NCI-H446 treated with DMSO at 0.1 percent for 48 hours (cell line): ENCODE measurements at places on chromosomes 1 and 21.

GRCh38 chr21:45499970-45500577 lies 42.2 kb downstream of the SLC19A1 start:
- DNase-seq = no peak

- no peak for DNase-seq
Measured at GRCh38 chr21:14771593-14771992, 225.5 kb upstream of the SAMSN1 start.

DNA sequence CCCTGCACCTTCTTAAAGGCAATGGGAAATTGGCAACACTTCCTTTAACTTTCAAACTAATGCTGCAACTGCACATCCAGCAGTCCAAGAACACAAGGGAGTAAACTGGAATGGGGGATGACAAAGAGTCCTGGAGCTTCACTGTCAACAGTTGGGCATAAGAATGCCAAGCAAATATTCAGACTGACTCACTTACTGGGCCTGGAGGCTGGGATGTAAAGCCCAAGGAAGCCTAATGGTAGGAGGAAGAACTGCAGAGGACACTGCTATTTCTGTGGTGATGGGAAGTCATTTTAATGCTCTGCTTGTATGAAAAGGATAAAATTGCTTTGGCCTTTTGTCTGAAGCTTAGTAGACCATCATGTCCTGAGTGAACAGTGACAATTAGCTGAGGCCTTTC lies 15.7 kb upstream of the DMRTA2 start:
- DNase-seq = no peak

DNA sequence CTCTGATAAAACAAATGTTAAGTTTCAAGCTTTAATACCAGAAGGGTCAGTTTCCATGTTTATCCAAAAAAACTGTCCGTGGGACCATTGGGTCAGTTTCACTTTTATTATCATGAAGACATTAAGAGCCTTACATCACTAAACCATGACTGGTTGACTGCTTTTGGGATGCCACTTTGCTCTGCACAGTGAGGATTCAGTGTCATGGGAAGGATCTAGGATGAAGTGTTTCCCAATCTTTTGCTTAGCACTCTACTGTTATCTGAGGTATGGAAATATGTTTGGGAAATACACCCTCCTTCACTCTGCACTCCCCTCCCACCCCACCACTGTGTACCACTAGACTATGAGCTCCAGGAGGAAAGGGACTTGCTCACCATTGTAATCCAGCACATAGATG lies 16.3 kb downstream of the RPS6KC1 start:
- DNase-seq = no peak

DNA sequence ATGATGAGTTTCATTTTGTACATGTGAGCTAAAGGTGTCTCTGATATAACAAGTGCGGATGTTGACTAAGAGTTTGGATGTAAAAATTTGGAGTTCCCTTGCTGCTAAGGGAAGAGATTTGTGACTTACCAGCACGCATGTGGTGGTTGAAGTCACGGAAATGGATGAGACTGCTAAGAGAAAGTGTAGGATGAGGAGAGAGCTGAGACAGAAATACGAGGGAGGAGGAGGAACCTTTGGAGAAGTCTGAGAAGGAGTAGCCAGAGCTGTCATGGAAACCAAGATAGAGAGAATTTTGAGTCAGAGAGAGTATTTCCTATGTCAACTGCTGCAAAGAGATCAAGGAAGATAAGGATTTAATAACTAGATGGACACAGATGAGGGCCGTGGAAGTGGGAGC lies 106.5 kb upstream of the COL24A1 start:
- DNase-seq = no peak

DNA sequence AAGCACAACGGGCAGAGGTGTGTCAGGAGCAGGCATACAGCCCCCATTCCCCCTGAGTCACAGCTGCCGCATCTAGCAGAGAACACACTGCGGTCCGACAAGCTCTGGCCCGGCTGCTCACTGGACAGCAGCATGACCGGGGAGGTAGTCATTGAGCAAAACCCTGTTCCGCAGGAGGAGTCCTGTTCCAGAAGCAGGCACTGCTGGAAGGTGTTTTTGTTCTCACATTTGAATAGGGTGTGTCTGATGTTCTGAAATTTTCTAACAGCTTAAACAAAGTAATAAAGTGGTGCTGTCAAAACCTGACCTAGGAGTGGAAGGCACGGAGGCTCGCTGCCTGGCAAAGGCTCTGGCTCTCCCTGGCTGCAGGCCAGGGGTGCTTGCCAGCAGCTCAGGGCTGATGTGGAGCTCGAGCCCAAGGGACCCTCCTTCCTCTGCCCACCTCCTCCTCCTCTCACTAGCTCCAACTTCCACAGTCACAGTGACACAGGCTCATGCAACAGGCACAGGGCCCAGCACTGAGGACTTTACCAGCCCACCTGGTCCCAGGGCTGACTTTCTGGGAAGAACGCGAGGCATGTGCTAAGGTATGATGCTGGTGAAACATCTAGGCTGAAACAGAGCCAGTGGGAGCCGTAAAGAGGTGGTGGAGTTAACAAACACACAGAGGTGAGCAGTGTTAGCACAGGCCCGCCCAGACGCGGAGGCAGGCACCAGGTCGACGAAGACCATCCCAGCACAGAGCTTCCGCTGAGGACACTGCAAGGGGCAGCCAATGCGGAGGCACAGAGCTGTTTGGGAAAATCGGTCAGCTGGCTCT lies 118.6 kb upstream of the IFFO2 start:
- DNase-seq = no peak

- DNase-seq = no peak
Measured at GRCh38 chr21:16004086-16004485, 274.3 kb downstream of the USP25 start.

DNA sequence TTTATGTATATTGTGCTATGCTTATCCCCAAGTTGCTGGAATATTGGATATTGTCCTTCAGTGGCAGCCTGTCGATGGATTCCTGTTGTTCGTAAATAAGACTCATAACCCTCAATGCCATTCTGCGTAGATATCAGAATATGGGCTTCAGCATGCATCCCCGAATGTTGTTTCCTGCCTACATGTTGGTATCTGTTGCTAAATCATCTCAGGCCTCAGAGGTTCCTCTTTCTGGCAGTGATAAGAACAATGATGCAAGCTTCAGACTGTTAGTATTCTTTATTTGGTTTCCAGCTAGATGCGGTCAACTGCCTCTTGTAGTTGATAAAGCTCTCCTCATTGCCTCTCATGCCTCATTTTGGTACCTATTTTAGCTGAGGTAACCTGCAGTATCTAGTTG lies 2082.6 kb downstream of the MRPL39 start:
- DNase-seq = no peak

DNA sequence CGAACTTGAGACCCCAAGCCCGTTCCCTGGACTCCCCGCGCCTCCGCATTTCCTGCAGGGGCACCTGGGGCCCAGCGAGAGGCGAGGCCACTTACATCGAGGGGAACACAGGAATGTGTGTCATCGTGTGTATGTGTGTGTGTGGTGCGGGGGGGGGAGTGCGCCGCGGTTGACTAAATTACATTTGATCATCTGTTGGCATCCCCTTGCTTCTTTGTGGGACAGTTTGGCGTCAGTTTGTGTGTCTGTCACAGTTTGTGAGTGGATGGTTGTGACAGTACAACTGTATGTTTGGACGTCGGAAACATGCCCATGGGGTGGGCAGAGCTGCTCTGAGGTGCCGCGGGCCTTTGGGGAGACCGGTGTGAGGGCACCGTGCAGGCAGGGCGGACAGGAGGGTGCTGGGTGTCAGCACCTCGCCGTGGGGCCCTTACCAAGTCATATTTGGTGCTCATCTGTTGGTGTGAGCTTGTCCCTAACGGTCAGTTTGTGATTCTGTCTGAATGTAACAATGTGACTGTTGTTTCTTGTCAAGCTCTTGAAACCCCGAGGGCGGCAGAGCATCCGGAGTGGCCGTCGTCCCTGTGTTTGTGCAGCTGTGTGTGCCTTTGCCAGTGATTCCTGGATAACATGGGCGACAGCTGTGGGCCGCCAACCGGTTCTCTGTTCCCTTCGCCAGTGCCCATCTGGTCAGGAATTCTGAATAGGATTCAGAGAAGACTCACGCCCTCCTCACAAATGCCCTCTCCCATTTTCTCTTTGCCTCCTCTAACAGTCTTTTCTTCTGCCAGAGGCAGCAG lies 899 bp downstream of the OPRD1 start:
- no peak for DNase-seq

DNA sequence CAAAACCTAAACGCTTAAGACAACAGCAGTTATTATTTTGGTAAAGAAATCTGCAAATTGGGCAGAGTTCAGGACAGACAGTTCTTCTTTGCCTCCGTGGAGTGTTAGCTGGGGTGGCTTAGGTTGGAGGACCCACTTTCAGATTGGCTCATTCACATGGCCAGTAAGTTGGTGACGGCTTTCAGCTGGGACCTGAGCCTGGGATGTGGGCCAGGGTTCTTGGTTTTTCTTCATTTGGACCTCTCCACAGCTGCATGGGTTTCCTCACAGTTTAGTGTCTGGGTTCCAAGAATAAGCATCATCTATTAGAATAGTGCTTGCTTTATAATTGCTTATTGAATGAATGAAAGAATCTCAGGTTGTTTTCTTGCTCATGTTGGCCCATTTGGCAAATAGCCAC lies 72.2 kb downstream of the ATF6 start:
- DNase-seq = no peak

GRCh38 chr1:5651964-5652821 lies 340.0 kb downstream of the NPHP4 start:
- DNase-seq = no peak

DNA sequence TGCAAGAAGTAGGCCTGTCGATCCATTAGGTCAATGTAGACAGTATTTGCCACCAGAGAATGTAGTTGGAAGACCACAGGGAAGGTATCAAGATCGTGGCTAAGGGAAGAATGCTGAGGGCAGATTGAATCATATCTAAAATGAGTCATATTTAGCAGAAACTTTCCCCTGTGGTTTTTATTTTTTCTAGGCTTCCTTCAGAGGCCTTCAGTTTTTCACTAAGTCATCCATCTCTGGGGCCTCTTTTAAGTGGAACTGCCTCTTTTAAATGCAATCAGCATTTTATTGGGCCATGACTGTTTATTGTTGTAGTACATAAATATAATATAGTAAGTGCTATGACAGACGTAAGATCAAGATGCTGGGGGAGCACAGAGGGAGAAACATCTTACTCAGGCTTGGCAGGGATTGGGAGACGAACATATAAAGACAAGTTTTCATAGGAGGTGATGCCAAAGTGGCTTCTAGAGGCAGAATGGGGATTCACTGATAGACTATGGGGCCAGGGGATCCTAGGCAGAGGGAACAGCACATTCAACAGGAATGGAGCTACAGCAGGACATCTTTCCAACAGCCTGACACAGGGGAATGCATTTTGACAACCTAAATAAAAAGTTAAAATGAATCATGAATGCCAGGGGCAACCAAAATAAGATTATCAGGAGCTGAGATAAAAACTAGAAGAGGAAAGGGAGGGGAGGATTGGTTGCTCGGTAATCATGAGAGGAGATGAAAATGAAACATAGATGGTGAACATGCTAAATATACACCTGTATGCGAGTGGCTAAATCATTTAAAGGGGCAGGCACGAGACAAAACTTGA lies 20.1 kb downstream of the UBE2U start:
- no peak for DNase-seq

GRCh38 chr1:224736619-224737352 lies 120.7 kb downstream of the CNIH3 start:
- DNase-seq = no peak

DNA sequence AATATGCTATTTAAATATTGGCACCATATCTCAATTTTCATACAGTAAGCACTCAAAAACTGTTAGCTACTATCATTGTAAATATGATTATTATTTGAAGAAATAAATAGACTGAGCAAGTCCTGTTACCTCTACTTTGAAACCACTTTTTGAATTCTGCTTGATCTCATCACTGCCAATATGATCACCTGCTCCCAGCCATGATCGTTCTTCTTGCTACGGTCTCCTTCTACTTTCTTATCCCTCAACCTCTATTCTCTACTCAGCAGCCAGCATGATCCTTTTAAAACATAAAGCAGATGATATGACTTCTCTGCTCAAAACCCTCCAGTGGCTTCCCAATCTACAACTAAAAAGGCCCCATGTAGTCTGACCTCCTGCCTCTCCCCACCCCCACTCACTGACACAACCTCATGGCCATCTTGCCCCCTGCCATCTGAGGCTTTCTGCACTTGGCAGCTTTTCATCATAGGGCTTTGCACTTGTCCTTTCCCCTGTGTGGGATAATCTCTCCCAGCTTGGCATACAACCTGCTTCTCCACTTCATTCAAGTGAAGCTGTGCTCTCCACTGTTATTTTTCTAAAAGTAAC lies 27.2 kb downstream of the CD34 start:
- peak; percentile 67 for DNase-seq

DNA sequence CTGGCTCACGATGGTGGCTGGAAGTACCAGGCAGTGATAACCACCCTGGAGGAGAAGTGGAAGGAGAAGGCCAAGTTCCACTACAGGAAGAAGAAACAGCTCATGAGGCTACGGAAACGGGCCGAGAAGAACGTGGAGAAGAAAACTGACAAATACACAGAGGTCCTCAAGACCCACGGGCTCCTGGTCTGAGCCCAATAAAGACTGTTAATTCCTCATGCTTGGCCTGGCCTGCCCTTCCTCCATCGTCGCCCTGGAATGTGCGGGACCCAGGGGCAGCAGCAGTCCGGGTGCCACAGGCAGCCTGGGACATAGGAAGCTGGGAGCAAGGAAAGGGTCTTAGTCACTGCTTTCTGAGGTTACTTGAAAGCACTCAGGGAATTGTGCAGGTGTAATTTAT lies 10.8 kb downstream of the IL24 start:
- DNase-seq = no peak

DNA sequence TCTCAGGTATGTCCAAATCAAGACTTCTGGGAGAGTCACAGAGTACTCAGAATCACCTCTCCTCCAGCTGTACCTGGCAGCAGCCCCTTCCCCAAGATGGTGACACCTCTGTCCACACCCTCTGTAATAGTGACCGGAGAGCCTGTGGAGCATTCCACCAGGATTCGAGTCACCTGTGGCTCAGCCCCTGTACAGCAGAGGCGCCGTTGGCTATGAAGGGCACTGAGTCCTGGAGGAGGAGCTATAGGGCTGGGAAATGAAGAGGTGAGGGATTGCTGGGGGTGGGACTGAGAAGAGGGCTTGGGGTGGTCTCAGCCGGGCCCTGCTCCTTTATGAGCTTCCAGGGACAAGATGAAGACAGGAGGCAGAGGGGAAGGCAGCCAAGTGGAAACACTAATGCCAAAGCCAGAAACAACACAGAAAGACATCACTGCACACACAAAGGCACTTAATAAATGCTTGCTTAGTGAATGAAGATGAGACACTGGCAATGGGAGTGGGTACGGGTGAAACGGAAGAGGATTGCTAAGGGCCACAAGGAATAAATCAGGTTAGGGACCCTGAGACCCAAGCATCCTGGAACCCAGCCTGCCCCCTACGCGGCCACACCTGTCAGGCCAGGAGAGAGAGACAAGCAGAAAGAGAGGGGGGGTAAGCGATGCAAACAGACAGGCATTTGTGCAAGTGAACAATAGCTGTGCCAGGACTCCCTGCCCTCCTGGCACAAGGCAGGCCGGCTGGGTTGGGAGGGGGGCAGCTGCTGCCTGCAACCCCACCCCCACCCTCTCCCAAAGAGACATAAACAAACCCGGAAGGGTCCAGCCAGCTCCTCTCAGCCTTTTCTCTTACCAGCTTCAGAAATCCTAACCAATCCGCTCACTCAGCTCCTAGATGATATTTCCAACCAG lies 3.9 kb downstream of the ARHGEF2 start:
- DNase-seq = peak; percentile 26

- DNase-seq = no peak
Measured at GRCh38 chr21:38688068-38688467, 117.7 kb upstream of the ETS2 start.

GRCh38 chr1:95022644-95022926 lies 50.2 kb downstream of the ALG14 start:
- peak; percentile 57 for DNase-seq

GRCh38 chr1:110370827-110371226 lies 20.0 kb downstream of the SLC16A4 start:
- DNase-seq = no peak
